ENCODE measurements at places on chromosomes 3 and 15. TPM values are rescaled to one million over a fixed set of nuclear protein-coding genes. Genes with fewer than 3 reads are reported as not detected.

DNA sequence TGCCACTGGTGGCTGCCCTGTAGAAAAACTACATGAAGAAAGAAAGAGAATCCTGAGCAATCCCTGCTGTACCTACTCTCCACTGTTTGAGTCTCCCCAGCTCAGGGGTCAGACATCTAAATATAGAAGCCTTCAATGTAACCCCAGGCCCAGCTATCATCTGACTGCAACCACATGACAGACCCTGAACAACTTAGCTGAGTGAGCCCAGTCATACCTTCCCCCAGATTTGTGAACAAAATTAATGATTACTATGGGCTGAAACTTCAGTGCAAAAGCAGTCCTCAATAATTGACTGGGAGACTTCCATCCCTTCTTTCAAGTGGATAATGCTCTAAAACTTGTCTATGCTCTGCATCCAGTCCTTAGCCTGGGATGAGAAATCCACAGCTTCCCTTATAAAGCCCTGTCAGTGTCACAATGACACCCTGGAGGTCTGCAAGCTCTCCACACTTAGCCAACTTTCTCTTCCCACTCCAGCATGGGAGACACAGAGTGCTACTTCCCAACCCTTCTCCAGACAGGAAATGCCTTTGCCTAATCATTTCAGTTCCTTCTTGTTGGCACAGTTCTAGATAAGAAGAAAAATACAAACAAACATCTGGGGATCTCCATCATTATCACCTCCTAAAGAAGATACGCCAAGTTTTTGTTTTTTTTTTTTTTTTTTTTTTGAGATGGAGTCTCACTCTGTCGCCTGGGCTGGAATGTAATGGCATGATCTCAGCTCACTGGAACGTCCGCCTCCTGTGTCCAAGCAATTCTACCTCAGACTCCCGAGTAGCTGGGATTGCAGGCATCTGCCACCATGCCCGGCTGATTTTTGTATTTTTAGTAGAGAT is 198.5 kb upstream of the GADL1 start:
- H3K27me3 ChIP-seq, result no peaks in the 10 kb centered on the region
- no peaks in the 10 kb centered on the region for H3K4me1 ChIP-seq
- H3K27ac ChIP-seq, result no peak overlapping the region
- no peak overlapping the region for H3K4me3 ChIP-seq
- no peaks in the 10 kb centered on the region for H3K36me3 ChIP-seq

- H3K36me3 ChIP-seq, result no peaks in the 10 kb centered on the region
- no peak overlapping the region for H3K27ac ChIP-seq
- H3K4me1 ChIP-seq, result no peaks in the 10 kb centered on the region
- no peaks in the 10 kb centered on the region for H3K27me3 ChIP-seq
- DNase-seq, result no peak
Measured at GRCh38 chr3:181886676-181887075, 175.0 kb downstream of the SOX2 start.

DNA sequence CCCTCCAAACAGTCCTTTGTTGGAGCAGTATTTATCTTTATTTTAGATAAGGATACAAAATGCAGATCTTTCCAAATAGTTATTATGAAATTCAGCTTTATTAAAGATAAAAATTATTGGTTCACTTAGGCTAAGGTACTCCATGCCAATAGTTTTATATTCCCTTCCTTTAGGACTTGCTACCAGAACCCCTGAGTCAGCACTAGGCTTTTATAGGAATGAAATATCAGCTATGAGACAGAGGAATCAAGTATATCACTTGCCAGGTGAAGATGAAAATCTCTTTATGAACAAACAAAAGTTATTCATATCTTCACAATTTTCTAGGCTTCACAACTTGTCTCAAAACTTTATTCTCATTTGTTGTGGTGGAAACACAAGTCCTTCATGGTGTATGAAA is 221.5 kb downstream of the POLQ start:
- no peaks in the 10 kb centered on the region for H3K36me3 ChIP-seq
- H3K4me1 ChIP-seq, result no peaks in the 10 kb centered on the region
- no peaks in the 10 kb centered on the region for H3K27me3 ChIP-seq

GRCh38 chr3:5784690-5785089 is 597.2 kb downstream of the EDEM1 start:
- no peaks in the 10 kb centered on the region for H3K4me1 ChIP-seq
- H3K27me3 ChIP-seq, result no peaks in the 10 kb centered on the region
- DNase-seq, result no peak
- no peak overlapping the region for H3K27ac ChIP-seq

GRCh38 chr15:89330881-89331595 is 3.6 kb downstream of the POLG start:
- H3K27ac ChIP-seq, result no peak overlapping the region
- DNase-seq, result no peak
- H3K36me3 ChIP-seq, result peaks cover 61% of the 10 kb centered on the region
- peaks cover 46% of the 10 kb centered on the region for H3K4me1 ChIP-seq
- H3K4me3 ChIP-seq, result no peak overlapping the region
- H3K27me3 ChIP-seq, result no peaks in the 10 kb centered on the region

GRCh38 chr3:98557324-98558010 is 25.7 kb downstream of the GPR15 start:
- H3K27me3 ChIP-seq, result no peaks in the 10 kb centered on the region
- no peak overlapping the region for H3K4me3 ChIP-seq
- DNase-seq, result no peak
- no peaks in the 10 kb centered on the region for H3K4me1 ChIP-seq
- H3K27ac ChIP-seq, result no peak overlapping the region
- H3K36me3 ChIP-seq, result no peaks in the 10 kb centered on the region

DNA sequence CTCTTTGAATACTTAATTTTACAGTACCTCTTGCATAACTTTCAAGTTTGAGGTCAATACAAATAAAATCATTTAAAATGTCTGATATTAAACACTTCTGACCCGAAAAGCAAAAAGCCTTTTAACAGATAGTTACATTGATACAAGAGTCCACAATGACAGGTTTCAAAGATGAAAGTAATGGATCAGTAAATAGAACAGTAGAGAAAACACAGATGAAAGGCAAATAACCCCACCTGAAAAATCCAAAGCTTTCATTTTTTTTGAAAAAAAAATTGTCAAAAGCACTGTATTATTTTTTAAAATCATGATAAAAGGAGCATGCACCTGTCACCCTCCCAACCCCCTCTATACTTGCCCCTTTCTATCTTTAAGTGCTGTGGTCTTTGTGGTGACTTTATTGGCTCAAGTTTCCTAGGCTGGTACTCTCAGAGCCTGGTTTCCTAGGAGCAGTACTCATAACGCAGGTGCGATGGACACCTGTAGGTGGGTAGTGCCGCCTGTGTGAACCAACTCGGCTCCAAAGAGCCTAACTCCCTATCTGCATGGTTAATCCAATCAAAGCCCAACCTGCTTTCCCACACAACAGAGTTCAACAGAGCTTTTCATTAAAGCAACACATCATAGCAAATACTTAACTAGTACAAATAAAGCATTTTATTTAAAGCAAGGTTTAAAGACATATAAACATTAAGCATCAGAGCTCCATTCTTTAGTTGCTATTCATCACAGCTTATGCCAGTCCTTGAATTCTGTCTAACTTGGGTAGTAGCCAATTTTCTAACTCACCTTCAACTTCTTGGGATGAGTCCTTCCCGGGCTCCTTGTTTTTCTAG is 32.2 kb downstream of the LIPC start:
- no peak overlapping the region for H3K27ac ChIP-seq
- H3K4me1 ChIP-seq, result no peaks in the 10 kb centered on the region
- H3K4me3 ChIP-seq, result no peak overlapping the region
- H3K27me3 ChIP-seq, result no peaks in the 10 kb centered on the region

GRCh38 chr3:56467108-56467507 is 1.2 kb downstream of the ERC2 start:
- no peak for DNase-seq
- peaks cover 18% of the 10 kb centered on the region for H3K4me1 ChIP-seq
- H3K27ac ChIP-seq, result no peak overlapping the region
- peaks cover 3% of the 10 kb centered on the region for H3K27me3 ChIP-seq

GRCh38 chr3:4597208-4597985 is 104.2 kb downstream of the ITPR1 start:
- no peaks in the 10 kb centered on the region for H3K36me3 ChIP-seq
- H3K27me3 ChIP-seq, result no peaks in the 10 kb centered on the region
- no peak for DNase-seq
- H3K4me1 ChIP-seq, result peaks cover 14% of the 10 kb centered on the region
- H3K4me3 ChIP-seq, result no peak overlapping the region

DNA sequence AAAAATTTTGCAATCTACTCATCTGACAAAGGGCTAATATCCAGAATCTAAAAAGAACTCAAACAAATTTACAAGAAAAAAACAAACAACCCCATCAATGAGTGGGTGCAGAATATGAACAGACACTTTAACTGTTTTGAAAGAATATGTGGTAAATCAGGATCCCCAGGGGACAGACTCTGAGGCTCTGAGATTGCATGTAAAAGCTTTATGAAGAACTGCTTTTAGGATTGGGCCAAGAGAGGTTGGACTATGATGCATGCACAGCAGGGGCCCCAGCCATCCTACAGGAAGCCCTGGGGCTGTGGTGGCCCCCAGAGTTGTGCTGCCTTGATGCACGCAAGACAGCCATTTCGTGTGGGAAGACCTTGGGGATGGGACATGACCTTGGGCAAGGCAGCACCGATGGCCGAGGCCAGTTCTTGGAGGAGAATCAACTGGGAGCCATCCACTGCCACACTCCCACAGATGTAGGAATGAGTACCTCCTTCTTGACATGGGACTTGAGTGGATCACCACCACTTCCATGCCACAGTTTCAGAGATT is 298.1 kb upstream of the THBS1 start:
- no peak overlapping the region for H3K27ac ChIP-seq
- no peaks in the 10 kb centered on the region for H3K27me3 ChIP-seq
- H3K4me1 ChIP-seq, result peaks cover 19% of the 10 kb centered on the region
- H3K4me3 ChIP-seq, result no peak overlapping the region
- H3K36me3 ChIP-seq, result no peaks in the 10 kb centered on the region

GRCh38 chr3:136245691-136246090 is 4.4 kb upstream of the PCCB start:
- no peak overlapping the region for H3K27ac ChIP-seq
- H3K4me1 ChIP-seq, result no peaks in the 10 kb centered on the region
- DNase-seq, result no peak
- no peak overlapping the region for H3K4me3 ChIP-seq
- H3K36me3 ChIP-seq, result no peaks in the 10 kb centered on the region

DNA sequence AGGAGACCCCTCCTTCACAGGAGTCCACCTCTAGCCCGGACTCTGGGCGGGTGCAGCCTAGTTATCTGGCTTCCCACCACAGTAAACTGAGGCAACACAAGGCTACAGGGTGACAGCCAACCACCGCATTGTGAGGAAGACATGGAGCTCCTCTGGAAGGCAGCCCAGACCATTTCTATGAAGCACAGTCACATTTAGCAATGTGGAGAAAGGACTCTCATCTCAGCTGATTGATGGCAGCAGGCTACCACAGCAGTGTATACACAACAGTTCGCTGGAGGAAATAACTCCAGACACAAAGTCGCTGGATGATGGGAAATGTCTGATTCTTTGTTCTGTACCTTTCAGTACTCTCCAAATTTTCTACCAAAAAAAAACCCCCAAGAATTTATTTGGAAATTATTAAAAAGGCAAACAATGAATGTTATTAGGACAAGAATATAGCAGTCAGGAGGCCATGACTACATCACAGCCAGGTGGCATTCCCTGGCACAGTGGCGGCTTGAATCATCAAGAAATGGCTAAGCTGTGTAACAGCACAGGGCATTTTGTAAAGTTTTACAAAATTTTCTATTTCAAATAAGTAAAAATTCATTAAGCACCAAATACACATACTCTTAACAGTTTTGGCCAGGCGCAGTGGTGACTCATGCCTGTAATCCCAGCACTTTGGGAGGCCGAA is 40.1 kb downstream of the FAN1 start:
- DNase-seq, result no peak
- no peaks in the 10 kb centered on the region for H3K27me3 ChIP-seq
- H3K36me3 ChIP-seq, result peaks cover 71% of the 10 kb centered on the region

DNA sequence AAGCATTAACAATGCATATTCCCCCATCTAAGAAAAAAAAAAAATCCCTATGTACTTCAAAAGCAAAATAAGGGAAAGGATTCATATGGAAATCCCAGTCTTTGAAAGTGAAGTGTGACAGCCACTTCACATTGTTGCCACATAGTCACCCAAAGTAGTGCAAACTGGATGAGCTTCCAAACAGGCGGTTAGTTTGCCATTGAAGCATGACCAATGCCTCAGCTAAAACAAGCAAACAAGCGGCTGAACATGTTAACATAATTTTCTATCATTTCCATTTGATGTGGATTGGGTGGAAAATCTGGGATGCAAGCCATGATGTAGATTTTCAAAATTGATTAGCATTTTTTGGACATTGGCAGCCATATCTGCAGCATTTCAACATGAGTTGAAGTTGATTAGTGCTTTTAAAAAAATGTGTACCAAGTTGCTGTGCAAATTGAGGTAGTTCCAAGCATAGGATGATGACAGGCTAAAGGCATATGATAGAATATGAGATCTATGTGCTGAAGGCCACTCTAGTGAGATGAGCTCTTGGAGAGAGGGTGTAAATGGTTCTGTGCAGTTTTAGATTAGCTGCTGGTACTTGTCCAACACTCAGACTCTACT is 405.2 kb downstream of the NR2F2 start:
- H3K4me1 ChIP-seq, result no peaks in the 10 kb centered on the region
- H3K4me3 ChIP-seq, result no peak overlapping the region
- no peak overlapping the region for H3K27ac ChIP-seq
- no peak for DNase-seq
- H3K36me3 ChIP-seq, result no peaks in the 10 kb centered on the region
- no peaks in the 10 kb centered on the region for H3K27me3 ChIP-seq

DNA sequence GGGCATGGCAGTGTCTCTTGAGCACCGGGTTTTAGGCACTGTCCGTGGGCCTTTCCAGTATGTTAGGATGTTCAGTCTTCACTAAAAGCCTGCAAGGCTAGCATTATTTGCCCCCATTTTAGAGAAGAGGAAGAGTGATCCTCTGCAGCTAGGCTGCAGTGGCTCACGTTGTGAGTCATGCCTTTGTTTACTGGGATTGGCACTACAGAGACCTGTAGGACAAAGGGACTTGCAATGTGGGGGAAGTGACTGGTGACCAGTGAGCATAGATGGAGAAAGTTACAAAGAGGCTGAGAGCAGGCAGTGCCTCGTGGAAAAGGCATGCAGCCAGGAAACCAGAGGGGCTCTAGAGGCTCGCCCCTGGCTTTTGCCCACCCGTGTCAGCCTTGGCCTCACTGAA is 26.8 kb upstream of the CPNE9 start:
- H3K27me3 ChIP-seq, result no peaks in the 10 kb centered on the region
- DNase-seq, result no peak
- no peak overlapping the region for H3K27ac ChIP-seq
- H3K36me3 ChIP-seq, result peaks cover 56% of the 10 kb centered on the region

Gene BSN
- polyA plus RNA-seq, result 0.35 TPM

Gene KIF7
- 0.46 TPM for polyA plus RNA-seq

Gene CPN2
- not detected for polyA plus RNA-seq

Gene PPARG
- polyA plus RNA-seq, result 96.1 TPM

Gene CLDN11
- polyA plus RNA-seq, result 0.23 TPM

Gene SLC28A1
- not detected for polyA plus RNA-seq
